ENCODE measurements at places on chromosomes 7 and 10. TPM values are rescaled to one million over a fixed set of nuclear protein-coding genes. Genes with fewer than 3 reads are reported as not detected.

CAMK2B gene
- 0.38 TPM for total RNA-seq

OR6V1 gene
- total RNA-seq = not detected

ARHGEF35 gene
- 7.6 TPM for total RNA-seq

ZDHHC4 gene
- total RNA-seq = 49.4 TPM

VAX1 gene
- total RNA-seq = not detected

HIPK2 gene
- 16.8 TPM for total RNA-seq

GJD4 gene
- not detected for total RNA-seq

WNT2 gene
- total RNA-seq = not detected

DNA sequence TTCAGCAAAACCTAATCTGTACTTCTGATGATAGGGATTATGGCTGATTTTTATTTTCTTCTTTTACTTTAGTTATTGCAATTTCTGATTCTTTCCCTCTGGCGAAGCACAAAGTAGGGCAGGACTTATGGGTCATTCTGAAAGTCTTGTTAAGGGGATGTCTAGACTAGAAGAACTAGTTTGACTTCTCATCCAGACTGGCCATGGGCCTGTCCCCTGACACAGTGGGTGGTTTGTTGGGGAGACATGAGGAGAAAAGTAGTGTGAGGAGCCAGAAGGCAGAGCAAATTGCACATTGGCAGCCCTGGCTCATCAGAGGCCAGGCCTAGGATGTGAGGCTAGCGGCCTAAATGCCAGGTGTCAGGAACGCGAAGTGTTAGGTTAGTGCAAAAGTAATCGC lies 152.8 kb downstream of the RTKN2 start:
- no peak overlapping the region for H3K4me3 ChIP-seq
- H3K36me3 ChIP-seq = no peaks in the 10 kb centered on the region
- H3K4me1 ChIP-seq = peaks cover 12% of the 10 kb centered on the region
- H3K27ac ChIP-seq = no peak overlapping the region

- DNase-seq = no peak
- no peaks in the 10 kb centered on the region for H3K36me3 ChIP-seq
- H3K4me3 ChIP-seq = no peak overlapping the region
- H3K27me3 ChIP-seq = no peaks in the 10 kb centered on the region
- H3K4me1 ChIP-seq = no peaks in the 10 kb centered on the region
Measured at GRCh38 chr7:2478399-2478785, 2.2 kb upstream of the GRIFIN start.

GRCh38 chr10:75347186-75347585 lies 54.4 kb downstream of the ZNF503 start:
- no peaks in the 10 kb centered on the region for H3K4me1 ChIP-seq
- no peak overlapping the region for H3K4me3 ChIP-seq
- no peak for DNase-seq
- no peaks in the 10 kb centered on the region for H3K36me3 ChIP-seq
- H3K27me3 ChIP-seq = no peaks in the 10 kb centered on the region
- H3K27ac ChIP-seq = no peak overlapping the region

DNA sequence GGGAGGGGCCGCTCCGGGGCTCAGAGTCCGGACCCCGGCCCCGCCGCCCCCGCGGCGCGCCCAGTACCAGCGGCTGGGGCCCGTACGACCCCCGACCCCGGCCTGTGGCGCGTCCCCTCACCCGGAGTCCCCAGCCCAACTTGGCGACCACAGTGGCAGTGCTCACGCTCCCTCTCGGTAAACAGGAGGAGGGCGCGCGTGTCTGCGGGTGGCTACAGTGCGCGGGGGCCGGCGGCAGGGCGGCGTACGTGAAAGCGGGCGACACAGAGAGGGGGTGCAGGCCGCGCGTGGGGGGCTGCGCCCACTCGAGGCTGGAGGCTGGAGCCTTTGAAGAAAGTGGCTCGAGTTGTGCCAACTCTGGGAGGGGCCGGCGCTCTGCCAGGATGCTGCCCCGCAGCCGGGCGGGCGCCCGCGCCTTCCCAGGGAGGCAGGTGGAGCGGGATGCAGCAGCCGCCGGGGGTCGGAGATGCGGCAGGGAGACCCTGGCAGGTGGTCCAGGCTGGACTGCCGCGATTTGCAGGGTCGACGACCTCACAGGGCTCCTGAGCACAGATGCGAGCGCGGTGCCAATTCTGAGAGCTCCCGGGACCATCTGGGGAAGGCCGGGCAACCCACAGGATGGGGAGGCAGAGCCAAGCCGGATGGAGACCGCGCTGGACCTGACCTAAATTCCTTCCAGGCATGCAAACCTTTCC lies 655 bp downstream of the PTPRE start:
- H3K36me3 ChIP-seq = no peaks in the 10 kb centered on the region
- no peaks in the 10 kb centered on the region for H3K4me1 ChIP-seq
- DNase-seq = peak; percentile 38
- peak overlapping the region; percentile 36 for H3K4me3 ChIP-seq

DNA sequence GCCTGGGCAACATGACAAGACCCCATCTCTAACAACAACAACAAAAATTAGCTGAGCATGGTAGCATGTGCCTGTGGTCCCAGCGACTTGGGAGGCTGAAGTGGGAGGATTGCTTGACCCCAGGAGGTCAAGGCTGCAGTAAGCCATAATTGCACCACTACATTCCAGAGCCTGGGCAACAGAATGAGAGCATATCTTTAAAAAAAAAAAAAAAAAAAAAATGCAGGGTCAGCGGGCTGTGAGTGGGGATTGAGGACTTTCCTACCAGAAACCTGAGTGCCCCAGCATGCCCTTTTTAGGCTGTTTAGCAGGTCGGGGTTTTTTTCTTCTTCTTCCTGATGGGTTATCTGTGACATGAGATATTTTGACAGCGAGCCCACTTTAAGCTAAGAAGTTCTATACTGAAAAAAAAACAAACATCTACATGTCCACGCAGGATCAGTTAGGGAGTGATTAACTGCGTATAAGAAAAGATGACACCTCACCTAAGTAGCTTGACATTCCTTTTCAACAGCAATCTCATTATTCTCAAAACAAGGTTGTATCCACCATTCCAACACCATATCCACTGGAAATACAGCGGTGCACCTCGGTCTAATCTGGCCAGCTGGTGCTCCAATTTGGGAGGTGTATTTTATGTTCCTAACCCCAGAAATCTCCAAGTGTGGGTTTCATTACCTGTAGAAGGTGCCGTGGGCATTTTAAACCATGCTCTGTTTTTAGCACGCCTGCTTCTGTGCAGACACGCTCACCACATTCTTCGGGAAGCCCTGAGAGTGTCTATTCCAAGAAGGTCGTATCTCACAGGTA lies 13.8 kb upstream of the RFC2 start:
- H3K4me3 ChIP-seq = no peak overlapping the region
- peaks cover 5% of the 10 kb centered on the region for H3K27me3 ChIP-seq
- no peak overlapping the region for H3K27ac ChIP-seq
- H3K36me3 ChIP-seq = no peaks in the 10 kb centered on the region
- peaks cover 11% of the 10 kb centered on the region for H3K4me1 ChIP-seq
- DNase-seq = no peak

DNA sequence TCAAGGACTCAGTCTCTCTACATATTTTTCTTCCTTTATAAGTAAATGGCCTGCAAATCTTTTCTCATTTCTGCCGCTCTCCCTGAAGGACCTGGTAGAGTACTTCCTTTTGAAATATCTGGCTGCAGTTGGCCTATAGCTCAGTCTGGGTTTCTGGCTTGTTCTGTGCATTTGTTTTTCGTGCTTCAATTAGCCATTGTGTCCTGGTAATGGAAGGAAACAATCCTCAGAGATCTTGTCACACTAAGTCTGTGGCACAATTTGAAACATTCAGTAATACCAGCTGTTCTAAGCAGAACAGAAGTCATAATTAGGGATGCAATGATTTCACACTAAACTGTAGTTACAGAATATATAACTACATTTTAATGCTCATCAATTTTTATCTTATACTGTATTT lies 545.0 kb downstream of the NRG3 start:
- H3K27me3 ChIP-seq = no peaks in the 10 kb centered on the region
- DNase-seq = no peak
- no peaks in the 10 kb centered on the region for H3K36me3 ChIP-seq
- no peak overlapping the region for H3K27ac ChIP-seq
- H3K4me3 ChIP-seq = no peak overlapping the region

DNA sequence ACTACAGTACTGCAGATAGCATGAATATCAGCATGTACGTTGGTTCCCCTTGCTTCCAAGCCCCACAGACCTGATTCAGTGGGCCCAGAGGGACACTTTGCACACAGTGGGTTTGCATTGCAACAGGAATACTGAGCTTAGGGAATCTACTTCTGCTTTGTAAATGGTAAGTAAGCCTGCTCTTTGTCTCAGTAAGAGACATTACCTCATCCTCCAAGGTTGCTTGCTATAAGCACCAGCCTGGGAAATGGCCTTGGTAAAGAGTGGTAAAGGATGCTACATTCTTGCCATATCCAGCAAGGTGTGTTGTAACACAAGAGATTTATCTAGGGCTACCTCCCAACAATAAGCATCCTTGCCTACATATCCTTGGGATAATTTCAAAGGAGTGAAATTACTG lies 730.5 kb downstream of the INHBA start:
- H3K27me3 ChIP-seq = peaks cover 2% of the 10 kb centered on the region
- H3K36me3 ChIP-seq = no peaks in the 10 kb centered on the region
- no peak for DNase-seq
- no peak overlapping the region for H3K4me3 ChIP-seq
- no peaks in the 10 kb centered on the region for H3K4me1 ChIP-seq
- H3K27ac ChIP-seq = no peak overlapping the region

- no peak for DNase-seq
- no peaks in the 10 kb centered on the region for H3K36me3 ChIP-seq
- no peak overlapping the region for H3K4me3 ChIP-seq
- H3K27ac ChIP-seq = no peak overlapping the region
- H3K4me1 ChIP-seq = no peaks in the 10 kb centered on the region
Measured at GRCh38 chr10:132811891-132812481, 26.0 kb upstream of the NKX6-2 start.

DNA sequence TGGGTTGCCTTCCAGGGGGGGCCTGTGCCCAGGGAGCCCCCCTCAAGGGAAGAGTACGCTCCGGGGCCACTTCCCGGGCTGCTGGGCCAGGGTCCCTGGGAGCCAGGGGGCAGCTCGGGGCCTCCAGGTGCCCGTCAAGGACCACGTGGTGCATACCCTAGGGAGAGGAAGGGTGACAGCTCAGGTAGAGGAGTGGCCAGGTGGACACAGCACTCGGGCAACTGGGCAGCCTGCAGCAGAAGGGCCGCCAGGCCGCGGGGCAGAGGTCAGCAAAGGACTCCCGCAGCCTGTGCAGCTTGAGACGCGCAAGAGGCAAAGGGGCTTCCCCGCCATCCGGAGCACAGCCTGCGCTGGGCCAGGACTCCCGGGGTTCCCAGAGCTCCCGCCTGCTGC lies 26.4 kb downstream of the AP5Z1 start:
- H3K36me3 ChIP-seq = no peaks in the 10 kb centered on the region
- H3K27ac ChIP-seq = no peak overlapping the region
- H3K27me3 ChIP-seq = no peaks in the 10 kb centered on the region
- no peaks in the 10 kb centered on the region for H3K4me1 ChIP-seq

- DNase-seq = no peak
- H3K4me3 ChIP-seq = no peak overlapping the region
- peaks cover 17% of the 10 kb centered on the region for H3K4me1 ChIP-seq
- peaks cover 2% of the 10 kb centered on the region for H3K27me3 ChIP-seq
- H3K36me3 ChIP-seq = no peaks in the 10 kb centered on the region
Measured at GRCh38 chr10:131088619-131089018, 222.9 kb downstream of the TCERG1L start.

- H3K36me3 ChIP-seq = no peaks in the 10 kb centered on the region
- peaks cover 2% of the 10 kb centered on the region for H3K4me1 ChIP-seq
Measured at GRCh38 chr7:44267719-44268421, 57.5 kb downstream of the CAMK2B start.

- no peak for DNase-seq
- no peaks in the 10 kb centered on the region for H3K4me1 ChIP-seq
- H3K27me3 ChIP-seq = no peaks in the 10 kb centered on the region
- no peaks in the 10 kb centered on the region for H3K36me3 ChIP-seq
Measured at GRCh38 chr7:20916311-20916710, 129.6 kb upstream of the SP8 start.

DNA sequence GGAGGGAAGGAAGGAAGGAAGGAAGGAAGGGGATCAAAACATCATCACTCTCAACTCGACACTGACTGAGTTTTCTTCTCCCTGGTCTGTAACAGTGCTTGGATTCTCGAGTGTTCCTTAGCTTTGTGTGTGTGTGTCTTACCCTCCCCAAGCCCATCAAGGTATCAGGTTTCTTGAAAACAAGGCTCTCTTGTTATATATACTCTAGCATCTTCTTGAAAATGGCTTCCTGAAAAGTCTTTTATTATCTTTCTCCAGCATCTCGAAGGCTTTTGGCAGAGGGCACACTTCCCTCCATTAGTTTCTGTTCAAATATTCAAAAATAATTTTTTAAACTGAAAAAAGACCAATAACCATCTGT lies 13.4 kb downstream of the SERPINE1 start:
- no peaks in the 10 kb centered on the region for H3K36me3 ChIP-seq
- H3K4me3 ChIP-seq = no peak overlapping the region
- peaks cover 50% of the 10 kb centered on the region for H3K4me1 ChIP-seq
- DNase-seq = no peak

- no peak overlapping the region for H3K27ac ChIP-seq
- H3K36me3 ChIP-seq = no peaks in the 10 kb centered on the region
- no peak overlapping the region for H3K4me3 ChIP-seq
- no peak for DNase-seq
- peaks cover 39% of the 10 kb centered on the region for H3K27me3 ChIP-seq
Measured at GRCh38 chr10:70456164-70456563, 14.7 kb upstream of the NODAL start.

- no peaks in the 10 kb centered on the region for H3K4me1 ChIP-seq
- no peak overlapping the region for H3K27ac ChIP-seq
- H3K27me3 ChIP-seq = peaks cover 16% of the 10 kb centered on the region
- H3K36me3 ChIP-seq = no peaks in the 10 kb centered on the region
Measured at GRCh38 chr10:69849825-69850224, 48.1 kb downstream of the COL13A1 start.

DNA sequence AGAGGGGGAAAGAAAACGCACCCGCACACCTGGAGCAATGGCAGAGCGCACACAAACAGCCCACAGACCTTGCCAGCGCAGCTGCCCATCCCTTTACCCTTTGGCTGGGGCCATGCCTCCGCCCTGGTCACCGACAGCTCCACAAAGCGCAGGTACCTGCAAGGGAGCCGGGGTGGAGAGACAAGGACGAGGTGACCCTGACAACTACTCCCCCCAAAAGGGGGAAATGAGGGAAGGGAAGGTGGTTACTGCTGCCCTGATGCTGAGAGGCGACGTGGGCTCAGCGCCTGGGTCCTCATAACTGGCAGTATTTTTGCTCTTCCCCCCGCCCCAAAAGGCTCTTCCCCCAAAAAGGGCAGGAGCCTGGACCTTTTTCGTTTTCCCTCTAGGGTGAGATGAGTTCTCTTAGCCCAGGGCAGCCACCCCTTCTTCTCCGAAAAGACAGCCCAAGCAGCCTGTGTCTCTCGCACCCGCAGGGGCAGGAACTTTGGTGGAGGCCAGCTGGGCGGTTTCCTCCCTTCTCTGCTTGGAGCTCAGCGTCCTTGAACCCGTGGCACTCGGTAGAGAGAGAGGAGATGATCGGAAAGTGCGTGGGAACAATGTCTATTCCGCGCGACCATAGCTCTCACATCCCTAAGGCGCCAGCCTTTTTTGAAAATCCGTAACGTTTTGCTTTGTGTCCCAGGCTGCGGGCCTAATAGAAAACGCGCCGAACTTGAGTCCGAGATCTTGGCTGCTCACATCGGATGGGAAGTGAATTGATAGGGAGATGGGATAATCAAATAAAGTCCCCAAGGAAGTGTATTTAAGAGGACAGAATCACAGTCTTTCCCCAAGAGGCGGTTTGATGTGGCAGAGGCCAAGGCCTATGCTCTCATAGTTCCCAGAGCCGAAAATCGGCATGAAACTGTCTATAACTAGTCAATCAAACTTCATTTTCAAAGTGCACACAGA lies 1.0 kb downstream of the NKX2-3 start:
- no peak overlapping the region for H3K27ac ChIP-seq
- no peak for DNase-seq
- H3K4me1 ChIP-seq = peaks cover 53% of the 10 kb centered on the region
- H3K4me3 ChIP-seq = no peak overlapping the region
